GM12878 (cell line): ENCODE measurements at places on chromosomes 16 and 17. TPM values are rescaled to one million over a fixed set of nuclear protein-coding genes. Genes with fewer than 3 reads are reported as not detected.
A peak's percentile ranks its signal among the peaks of the same experiment; 100 is the strongest.

NPIPB13 gene
- total RNA-seq = 2.1 and 6.6 TPM in 2 replicates

ENGASE gene
- 23.1 and 28.9 TPM in 2 replicates for total RNA-seq

NAGS gene
- total RNA-seq = 0.64 TPM in 2 replicates

SOST gene
- not detected in 2 replicates for total RNA-seq

CCL1 gene
- total RNA-seq = 0.54 TPM in 1 of 2 replicates, not detected in the other

ZPBP2 gene
- 0.67 and 0.77 TPM in 2 replicates for total RNA-seq

CCL16 gene
- total RNA-seq = not detected in 2 replicates

LGALS9B gene
- total RNA-seq = 0.35 and 0.85 TPM in 2 replicates

BIRC5 gene
- 73.8 and 76.9 TPM in 2 replicates for total RNA-seq

CLEC18C gene
- total RNA-seq = not detected in 2 replicates

PLXDC1 gene
- not detected in 2 replicates for total RNA-seq

ZNF205 gene
- total RNA-seq = 1.2 and 1.5 TPM in 2 replicates

OR1A1 gene
- total RNA-seq = not detected in 2 replicates

CRHR1 gene
- total RNA-seq = 0.08 TPM in 1 of 2 replicates, not detected in the other

SAP30BP gene
- total RNA-seq = 76.8 and 89.3 TPM in 2 replicates

KRTAP2-1 gene
- not detected in 2 replicates for total RNA-seq

- DNase-seq = no peak
Observed at GRCh38 chr17:7477392-7478275, 1.8 kb downstream of the ZBTB4 start.

GRCh38 chr17:63309021-63309420 lies 137.1 kb downstream of the CYB561 start:
- DNase-seq = no peak

- peak; percentile 94 for DNase-seq
Observed at GRCh38 chr17:72421128-72422092, 300.6 kb downstream of the SOX9 start.

DNA sequence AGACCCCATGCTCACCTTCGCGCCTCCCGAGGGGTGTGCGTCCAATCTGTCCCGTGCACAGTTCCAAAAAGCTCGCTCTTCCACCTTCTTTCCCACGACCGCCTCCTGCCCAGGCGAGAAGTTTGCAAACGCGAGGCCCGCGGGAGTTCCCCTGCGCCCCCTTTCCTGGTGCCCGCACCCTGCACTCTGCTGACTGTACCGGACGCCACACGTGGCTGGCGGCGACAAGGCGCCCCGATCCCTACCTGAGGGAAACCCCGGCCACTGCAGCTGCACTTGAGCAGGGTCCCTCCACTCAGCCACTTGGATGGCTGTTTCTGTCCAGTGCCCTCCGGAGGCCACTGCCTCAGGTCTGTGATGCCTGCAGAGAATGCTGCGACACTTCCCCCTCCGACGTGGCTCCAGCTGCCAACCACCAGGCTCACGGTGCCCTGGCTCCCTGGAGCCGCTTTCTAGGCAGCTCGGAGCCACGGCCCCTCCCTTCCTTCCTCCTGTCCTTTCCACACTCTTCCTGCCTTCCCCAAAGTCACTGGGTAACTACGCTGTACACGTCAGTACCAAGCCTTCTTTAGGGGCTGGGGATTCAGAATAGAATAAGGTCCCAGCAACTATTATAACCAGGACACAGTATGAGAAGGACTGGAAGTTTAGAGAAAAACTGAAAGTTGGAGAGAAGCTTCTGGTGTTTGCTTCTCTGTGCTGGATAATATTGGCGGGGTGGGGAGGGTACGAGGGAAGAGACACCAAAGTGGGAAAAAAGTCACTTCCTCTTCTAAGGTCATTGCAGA lies at the start of gene MLKL:
TSS of gene MLKL (minus strand) at position 425 of the 788 bp plus-strand sequence. CDS start 5,105 bp downstream, outside the sequence.
- peak; percentile 11 for DNase-seq

DNA sequence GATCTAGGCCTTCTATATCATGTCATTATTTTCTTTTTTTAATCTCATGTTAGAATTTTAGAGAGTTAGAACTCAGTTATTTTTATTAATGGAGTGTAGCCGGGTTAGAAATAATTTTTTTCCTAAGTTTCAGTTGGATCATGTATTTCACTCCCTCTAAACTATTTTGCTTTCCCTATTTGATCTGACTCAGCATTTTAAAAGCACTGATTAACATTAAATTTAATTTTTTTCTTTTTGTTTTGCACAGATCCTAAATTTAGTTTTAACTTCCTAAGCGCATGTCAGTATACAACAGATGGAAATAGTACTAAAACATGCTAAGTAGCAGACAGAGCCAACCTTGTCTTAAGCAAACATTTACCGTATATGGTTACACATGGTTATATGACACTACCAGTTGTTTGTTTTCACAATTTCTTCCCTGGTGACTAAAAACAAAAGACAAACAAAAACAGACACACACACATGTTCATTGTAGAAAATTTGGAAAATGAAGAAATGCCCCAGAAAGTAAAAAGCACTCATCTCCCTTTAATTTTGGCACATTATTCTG lies 33.6 kb upstream of the RAB11FIP4 start:
- no peak for DNase-seq

- no peak for DNase-seq
Observed at GRCh38 chr16:12334071-12334470, 357.5 kb downstream of the SNX29 start.

GRCh38 chr16:66549284-66550131 lies at the start of gene TK2:
Gene TK2, minus strand, starts transcription at chr16:66550122. Its CDS starts 61 bp downstream, at chr16:66550061.
- DNase-seq = no peak

DNA sequence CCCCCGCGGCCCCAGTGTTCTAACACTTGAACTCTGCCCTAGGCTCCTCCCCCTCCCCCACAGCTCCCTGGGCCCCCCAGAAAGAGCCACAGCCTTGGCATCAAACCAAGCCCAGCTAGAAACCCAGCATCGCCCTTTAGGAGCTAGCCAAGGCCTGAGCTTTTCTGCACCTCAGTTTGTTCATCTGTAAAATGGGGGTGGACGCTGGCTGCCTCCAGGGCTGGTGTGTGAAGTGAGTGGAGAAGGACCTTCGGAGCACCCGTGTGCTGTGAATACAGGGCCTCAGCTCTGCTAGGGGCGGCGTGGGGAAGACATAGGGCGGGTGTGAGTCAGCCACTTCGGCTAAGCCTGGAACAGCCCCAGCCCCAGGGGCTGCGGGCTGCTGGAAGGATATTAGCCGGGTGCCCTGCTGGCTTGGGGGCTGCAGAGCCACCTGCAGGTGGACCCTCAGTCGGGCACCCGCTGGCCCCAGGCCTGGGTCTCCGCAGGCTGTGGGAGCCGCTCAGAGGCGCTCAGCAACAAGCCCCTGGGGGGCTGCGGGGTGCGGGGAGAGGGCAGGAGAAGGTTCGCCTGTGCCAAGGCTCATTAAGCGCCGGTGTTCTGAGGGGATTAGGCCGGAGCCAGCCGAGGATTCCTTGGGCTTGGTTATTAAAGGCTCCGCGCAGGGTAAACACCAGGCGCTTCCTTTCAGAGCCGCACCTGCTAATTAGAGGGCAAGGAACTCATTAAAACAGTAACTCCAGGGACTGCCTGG lies 217.0 kb upstream of the CIBAR2 start:
- no peak for DNase-seq

DNA sequence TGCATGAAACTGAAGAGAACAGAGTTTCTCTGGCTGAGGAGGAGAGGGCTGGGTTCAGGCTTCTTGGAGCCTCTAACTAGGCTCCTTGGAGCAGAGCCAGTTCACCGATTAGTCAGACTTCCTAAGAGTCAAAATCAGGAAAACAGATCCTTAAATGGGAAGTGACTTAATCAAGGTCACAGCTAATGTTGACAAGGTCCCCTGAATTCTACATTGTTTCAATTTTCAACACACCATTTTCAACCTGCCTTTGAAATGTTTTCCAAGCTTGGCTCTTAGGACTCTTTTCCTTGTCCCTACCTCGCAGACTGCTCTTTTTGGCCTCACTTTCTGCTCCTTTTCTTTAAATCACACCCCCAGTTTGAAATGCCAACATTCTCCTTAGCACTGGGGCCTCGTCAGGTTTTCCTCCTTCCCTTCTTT lies 16.3 kb downstream of the MYL4 start:
- DNase-seq = no peak

DNA sequence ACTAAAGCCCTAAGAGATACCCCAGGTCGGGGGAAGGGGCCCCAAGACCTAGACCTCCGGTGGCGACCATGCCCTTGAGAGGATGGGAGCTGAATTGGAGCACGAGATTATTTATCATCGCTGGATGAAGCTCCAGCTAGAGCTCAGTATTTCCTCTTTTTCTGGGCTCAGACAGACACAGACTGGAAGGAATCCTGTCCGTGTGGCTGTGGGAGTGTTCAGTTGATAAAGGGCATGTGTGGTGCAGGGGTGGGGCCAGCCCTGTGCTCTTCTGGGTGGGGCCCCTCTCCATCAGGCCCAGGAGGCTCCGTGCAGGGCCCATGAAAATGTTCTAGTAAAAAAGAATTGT lies 6.3 kb upstream of the CBX4 start:
- DNase-seq = no peak

GRCh38 chr17:40547785-40548478 lies 17.3 kb downstream of the CCR7 start:
- no peak for DNase-seq

GRCh38 chr17:45291171-45291805 lies 25.5 kb downstream of the MAP3K14 start:
- DNase-seq = no peak

GRCh38 chr16:14002416-14002990 lies 68.6 kb upstream of the MRTFB start:
- no peak for DNase-seq

DNA sequence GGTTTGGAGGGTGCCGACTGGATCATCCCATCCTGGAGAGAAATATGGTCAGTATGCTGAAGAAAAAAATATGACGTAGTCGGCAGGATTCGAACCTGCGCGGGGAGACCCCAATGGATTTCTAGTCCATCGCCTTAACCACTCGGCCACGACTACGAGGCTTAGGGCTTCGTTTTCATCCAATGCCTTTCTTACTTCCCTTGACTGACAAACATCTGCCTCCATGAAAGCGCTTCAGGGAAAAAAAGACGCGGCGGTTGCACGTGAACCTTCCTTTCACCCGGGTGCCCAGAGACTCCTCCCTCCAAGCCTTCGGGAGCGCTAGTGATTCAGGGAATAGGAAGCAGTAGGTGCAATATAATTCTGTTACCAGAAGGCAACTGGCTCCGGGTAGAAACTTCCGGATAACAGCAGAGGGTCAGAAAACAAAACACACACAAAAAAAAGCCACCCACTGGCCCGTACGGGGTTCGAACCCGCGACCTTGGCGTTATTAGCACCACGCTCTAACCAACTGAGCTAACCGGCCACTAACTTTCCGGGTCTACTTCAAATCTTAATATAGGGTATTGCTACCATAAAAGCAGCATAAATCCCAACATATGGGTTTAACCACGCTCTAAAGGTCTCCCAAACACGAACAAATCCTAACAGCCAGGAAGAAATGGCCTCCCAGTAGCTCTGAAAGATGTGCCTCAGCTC lies 16.3 kb upstream of the AURKB start:
- DNase-seq = peak; percentile 78

DNA sequence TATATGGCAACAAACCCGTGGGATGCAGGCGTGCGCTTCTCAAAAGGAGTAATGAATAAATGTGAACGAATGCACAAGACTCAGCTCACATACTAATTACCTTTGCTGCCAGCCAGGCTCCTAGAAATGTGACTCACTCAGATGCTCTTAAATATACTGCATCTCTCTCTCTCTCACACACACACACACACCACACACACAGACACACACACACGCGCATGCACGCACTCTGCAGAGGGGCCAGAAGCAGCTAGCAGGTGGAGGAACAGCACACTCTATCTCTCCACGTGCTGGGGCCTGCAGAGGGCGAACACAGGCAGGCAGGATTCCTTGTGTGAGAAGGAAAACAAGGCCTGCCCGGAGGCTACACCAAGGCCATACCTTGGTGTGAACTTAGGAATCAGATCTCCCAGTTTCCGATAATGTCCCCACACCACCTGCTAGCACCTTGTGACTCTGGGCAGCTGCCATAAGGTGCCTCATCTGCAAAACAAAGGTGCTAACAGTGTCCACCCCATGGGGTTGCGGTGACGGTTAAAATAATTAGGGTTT lies 5.3 kb downstream of the GPRC5B start:
- no peak for DNase-seq

GRCh38 chr17:77735081-77735565 lies 223.4 kb upstream of the TNRC6C start:
- DNase-seq = no peak

DNA sequence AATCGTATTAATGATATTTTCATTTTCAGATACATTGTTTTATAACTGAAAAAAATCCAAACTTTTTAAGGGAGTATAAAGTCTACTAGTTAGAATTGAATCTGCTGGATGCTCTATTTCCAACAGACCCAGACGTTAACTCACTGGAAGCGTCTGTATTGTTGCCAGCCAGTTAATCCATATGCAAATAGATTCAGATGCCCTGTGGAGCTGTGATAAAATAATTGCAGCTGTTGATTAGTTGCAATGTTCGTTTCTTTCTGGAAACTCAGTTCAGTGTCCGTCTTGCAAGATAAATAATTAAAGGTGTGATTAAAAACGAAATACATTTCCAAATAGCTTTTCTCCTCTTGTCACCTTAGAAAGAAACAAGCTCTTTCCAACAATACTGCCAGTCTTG lies 5.1 kb upstream of the GNA13 start:
- no peak for DNase-seq

GRCh38 chr16:716200-716568 lies 1.3 kb downstream of the METRN start:
- DNase-seq = no peak

DNA sequence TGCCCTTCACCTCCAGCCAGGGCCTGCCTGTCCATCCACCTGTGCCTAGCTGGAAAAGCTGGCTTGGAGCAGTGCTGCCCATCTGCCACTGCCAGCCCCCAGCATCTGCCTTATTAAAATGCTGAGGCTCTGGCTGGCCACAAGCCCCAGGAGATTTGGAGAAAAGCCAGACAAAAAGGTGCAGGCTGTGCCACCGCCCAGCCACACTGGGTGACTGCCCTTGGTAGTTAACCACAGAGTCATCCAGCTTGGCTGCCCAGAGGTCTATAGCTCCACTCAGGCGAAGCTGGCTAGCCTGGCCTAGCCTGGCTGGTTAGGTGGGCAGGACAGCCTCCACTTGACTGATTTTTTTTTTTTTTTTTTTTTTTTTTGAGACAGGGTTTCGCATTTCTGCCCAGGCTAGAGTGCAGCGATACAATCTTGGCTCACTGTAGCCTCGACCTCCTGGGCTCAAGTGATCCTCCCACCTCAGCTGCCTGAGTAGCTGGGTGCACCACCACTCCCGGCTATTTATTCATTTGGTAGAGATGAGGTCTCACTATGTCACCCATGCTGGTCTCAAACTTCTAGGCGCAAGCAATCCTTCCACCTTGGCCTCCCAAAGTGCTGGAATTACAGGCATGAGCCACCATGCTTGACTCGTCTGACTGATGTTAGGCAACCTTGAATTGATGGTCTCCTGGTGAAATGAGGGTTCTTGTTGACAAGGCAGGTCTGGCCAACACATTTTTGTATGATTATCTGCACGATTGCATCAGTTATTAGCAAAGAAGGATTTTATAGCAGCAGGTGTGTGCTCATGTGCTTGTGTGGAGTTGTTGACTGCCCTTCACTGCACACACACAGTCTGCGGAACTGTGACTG lies 103.8 kb downstream of the RAB11FIP4 start:
- no peak for DNase-seq

- no peak for DNase-seq
Observed at GRCh38 chr17:54745862-54746261, 154.8 kb upstream of the TOM1L1 start.

- DNase-seq = no peak
Observed at GRCh38 chr17:19659366-19660177, 11.0 kb downstream of the ALDH3A2 start.

GRCh38 chr17:4665027-4665426 lies 23.5 kb upstream of the ALOX15 start:
- DNase-seq = no peak

GRCh38 chr17:75645501-75645888 lies 12.3 kb downstream of the SMIM5 start:
- DNase-seq = no peak

- DNase-seq = peak; percentile 86
Observed at GRCh38 chr17:59361916-59362810, 30.7 kb downstream of the YPEL2 start.
